ENCODE measurements at places on chromosomes 1 and 21.

GRCh38 chr1:204466416-204467405 is 27.9 kb downstream of the PIK3C2B start:
- no peak for DNase-seq

DNA sequence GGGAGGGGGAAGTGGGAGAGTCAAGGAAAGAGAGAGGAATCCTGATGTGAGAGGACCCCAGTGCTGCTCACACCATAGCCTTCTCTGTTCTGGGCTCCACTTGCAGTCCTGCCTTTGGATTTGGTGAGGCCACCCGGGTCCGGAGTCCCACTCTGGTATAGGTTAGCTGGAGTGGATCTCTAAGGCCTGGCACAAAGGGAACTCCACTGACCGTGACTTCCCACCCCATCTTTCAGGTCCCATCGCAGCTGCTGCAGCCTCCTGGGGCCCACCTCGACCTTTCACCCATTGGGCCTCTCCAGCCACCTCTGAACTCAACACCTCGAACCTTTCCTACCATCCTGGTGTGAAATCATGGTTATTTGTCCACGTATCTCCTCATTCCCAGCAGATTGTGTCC is 324.4 kb downstream of the MATN1 start:
- no peak for DNase-seq

- DNase-seq: no peak
These were observed 36.7 kb upstream of the HP1BP3 start for GRCh38 chr1:20823845-20824244.

- no peak for DNase-seq
These were observed 117.2 kb upstream of the KCNJ15 start for GRCh38 chr21:38139380-38140168.

GRCh38 chr1:83077411-83077810 is 921.5 kb downstream of the TTLL7 start:
- no peak for DNase-seq

- no peak for DNase-seq
These were observed 65.9 kb downstream of the LAMC2 start for GRCh38 chr1:183251959-183252450.

GRCh38 chr1:40612345-40612831 is 53.1 kb downstream of the RIMS3 start:
- DNase-seq: peak; percentile 84

DNA sequence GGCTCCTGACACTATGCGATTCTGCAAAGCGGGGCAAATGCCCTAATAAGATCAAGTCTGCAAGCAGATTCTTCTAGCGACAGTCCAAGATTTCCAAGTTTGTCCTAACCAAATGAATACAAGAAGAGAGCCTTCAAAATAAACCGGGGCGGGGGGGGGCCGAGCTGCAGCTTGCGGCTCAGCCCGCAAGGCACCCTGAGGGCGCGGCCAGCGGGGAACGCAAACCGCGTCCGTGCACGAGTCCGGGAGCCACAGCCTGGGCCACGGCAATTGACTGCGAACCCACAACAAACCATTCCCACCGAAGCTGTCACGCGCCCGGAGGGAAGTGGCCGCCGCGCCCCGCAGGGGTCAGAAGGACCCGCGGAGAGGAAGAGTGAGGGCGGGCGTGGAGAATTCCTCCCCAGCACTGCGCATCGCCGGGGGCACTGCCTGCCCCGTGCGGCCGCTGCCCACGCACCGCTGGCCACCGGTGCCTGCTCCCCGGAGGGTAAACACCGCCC is 687 bp downstream of the TGFBR3 start:
- peak; percentile 43 for DNase-seq

GRCh38 chr1:41768583-41768982 is 150.1 kb downstream of the HIVEP3 start:
- DNase-seq: no peak

DNA sequence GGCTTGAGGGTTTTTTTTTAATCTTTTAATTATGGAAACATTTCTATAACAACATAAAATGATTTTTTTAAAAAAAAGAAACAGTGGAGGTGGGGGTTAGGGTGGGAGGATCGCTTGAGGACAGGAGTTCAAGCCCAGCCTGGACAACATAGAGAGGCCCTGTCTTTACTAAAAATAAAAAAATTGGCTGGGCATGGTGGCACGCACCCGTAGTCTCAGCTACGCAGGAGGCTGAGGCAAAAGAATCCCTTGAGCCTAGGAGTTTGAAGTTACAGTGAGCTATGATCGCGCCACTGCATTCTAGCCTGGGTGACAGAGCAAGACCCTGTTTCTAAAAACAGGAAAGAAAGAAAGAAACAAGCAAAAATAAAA is 32.2 kb upstream of the RNF11 start:
- no peak for DNase-seq
